ENCODE measurements at places on chromosomes 2 and 18.
A peak's percentile ranks its signal among the peaks of the same experiment; 100 is the strongest.

GRCh38 chr2:111897630-111897923 lies 830 bp upstream of the MERTK start:
- no peak for DNase-seq

GRCh38 chr2:238940806-238941205 lies 92.9 kb downstream of the TWIST2 start:
- DNase-seq: no peak

- DNase-seq: no peak
Observed at GRCh38 chr18:61754039-61754583, 138.7 kb downstream of the RNF152 start.

- no peak for DNase-seq
Observed at GRCh38 chr2:73110168-73111072, 2.3 kb downstream of the RAB11FIP5 start.

GRCh38 chr18:24827501-24827900 lies 367.1 kb downstream of the HRH4 start:
- DNase-seq: no peak

- no peak for DNase-seq
Observed at GRCh38 chr2:227397562-227397961, 9.8 kb upstream of the SCYGR1 start.

- DNase-seq: no peak
Observed at GRCh38 chr18:23875966-23876895, 138.3 kb upstream of the TTC39C start.

DNA sequence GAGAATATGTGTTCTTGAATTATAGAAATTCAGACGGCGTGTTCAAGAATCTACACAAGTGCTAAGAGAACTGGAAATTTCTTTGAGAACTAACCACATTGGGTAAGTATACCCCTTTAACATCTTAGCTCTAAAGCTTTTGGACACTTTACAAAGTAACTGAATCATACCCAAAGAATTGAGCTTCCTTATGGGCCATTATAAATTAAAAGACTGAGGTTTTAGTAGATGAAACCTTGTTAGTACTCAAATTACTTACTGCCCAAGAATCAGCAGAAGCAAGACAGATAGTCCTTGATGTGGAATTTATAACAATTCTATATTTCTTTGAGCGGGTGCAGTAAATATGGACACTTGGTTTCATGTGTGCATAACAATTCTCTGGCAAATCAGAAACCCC lies 168.3 kb downstream of the PRPF40A start:
- no peak for DNase-seq

DNA sequence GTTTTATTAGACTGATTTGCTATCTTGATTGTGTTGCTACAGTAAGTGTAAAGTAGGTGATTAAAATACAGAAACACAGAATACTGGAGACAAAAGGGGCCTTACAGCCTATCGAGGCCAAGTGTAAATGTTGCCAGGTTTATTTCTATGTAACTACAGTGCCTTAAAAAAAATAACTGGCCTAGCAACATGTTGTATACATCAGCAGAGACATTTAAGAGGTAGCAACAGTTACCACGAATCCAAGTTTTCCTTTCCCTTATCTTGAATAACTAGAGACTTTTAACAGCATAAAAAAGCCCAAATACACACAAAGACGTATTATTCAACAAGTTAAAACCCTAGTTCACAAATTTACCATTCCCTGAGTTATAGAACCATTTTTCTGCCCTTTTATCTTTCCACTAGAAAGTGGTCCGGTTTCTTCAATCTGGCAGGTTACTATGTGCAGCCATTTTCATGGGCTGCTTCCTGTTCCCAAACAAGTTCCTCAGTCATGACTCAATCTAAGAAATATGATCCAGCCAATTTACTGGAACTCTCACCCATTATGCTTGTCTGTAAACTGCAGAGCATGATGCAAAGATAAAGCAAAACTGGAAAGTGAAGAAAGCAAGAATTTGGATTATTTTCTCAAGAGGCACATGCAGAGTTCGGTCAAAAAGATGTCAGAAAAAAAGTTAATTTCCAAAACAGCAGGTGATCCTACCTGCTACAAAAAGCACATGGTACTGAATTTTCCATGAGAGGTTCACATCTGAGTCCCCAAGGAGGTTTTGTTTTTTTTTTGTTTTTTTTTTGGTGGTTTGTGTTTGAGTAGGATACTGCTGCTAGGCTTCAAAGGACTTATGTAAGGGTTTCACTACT lies 22.2 kb downstream of the NFE2L2 start:
- no peak for DNase-seq

DNA sequence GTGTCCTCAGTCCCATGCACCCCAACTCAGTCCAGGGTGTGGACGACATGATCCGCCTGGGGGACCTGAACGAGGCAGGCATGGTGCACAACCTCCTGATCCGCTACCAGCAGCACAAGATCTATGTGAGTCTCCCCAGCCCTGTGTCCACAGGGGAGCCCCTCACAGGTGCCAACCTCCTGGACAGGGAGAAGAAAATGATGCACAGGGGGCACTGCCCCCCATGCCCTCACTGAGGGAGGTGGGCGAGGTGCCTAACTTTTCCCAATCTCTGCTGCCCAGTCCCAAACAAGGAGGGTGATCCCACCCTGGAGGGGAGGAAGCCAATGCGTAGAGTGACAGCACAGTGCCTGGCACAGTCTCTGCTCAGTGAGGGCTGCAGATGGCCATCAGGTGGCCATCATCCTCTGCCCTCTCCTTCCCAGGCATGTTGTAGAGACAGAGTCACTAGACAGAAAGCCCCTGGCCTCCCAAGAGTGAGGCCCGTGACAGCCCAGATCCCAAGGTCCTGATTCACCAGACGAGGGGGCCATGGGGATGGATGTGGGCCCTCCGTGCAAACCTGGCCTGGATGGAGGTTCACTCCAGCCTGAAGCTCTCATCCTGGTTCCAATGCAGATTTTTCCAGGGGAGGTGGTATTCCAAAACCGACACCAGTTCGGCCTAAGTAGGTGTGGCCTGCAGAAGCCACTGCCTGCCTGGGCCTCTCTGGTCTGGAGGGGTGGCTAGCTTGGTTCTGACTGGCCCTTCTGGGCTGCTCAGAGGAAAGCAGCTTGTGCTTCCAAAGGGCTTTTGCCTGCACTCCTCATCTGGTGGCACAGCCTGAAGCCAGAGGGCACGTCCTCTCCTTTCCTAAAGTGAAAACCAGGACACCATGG lies 30.0 kb downstream of the MYO7B start:
- no peak for DNase-seq

GRCh38 chr18:54444319-54444914 lies 86.7 kb downstream of the C18orf54 start:
- DNase-seq: peak; percentile 7
